ENCODE measurements at places on chromosomes 2 and 18. TPM values are rescaled to one million over a fixed set of nuclear protein-coding genes. Genes with fewer than 3 reads are reported as not detected.

STPG4 gene
- total RNA-seq = not detected

SPATA3 gene
- not detected for total RNA-seq

SGPP2 gene
- total RNA-seq = 39.3 TPM

OSBPL6 gene
- 2.9 TPM for total RNA-seq

AQP12B gene
- total RNA-seq = not detected

ABCB11 gene
- total RNA-seq = 0.18 TPM

BUB1 gene
- total RNA-seq = 4.9 TPM

KCNG2 gene
- not detected for total RNA-seq

GRCh38 chr2:228056293-228057097, 125.0 kb downstream of the SPHKAP start:
- H3K27ac ChIP-seq = no peak overlapping the region
- no peaks in the 10 kb centered on the region for H3K36me3 ChIP-seq
- DNase-seq = no peak

DNA sequence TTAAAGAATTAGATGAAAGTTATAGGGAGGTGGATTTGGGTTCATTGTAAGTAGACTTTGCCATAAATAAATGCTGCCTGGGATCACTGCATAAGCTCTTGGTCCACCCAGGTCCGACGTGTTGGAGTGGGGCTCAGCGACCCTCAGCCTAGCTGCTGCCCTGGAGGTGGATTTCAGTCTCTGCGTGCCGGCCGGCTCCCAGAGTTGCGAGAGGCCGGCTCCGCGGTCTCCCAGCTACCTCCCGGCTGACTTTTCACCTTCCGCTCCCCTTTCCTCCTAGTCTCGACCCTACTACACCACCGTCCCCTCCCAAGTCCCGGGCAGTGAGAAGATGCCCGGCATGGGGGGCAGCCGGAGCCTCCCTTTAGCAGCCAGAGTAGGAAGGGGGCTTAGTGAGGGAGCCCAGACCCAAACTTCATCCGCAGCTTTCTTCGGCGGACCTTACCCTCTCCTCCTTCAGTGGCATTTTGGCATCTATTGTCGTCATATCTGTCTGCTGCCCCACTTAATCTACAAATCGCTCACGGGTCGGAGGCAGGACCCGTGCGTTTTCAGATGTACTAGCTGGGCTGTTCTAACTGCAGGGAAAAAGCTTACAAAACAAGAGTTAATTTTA, 8.1 kb downstream of the EMX1 start:
- DNase-seq = no peak
- H3K4me3 ChIP-seq = no peak overlapping the region
- peaks cover 11% of the 10 kb centered on the region for H3K4me1 ChIP-seq
- no peaks in the 10 kb centered on the region for H3K36me3 ChIP-seq
- no peak overlapping the region for H3K27ac ChIP-seq

DNA sequence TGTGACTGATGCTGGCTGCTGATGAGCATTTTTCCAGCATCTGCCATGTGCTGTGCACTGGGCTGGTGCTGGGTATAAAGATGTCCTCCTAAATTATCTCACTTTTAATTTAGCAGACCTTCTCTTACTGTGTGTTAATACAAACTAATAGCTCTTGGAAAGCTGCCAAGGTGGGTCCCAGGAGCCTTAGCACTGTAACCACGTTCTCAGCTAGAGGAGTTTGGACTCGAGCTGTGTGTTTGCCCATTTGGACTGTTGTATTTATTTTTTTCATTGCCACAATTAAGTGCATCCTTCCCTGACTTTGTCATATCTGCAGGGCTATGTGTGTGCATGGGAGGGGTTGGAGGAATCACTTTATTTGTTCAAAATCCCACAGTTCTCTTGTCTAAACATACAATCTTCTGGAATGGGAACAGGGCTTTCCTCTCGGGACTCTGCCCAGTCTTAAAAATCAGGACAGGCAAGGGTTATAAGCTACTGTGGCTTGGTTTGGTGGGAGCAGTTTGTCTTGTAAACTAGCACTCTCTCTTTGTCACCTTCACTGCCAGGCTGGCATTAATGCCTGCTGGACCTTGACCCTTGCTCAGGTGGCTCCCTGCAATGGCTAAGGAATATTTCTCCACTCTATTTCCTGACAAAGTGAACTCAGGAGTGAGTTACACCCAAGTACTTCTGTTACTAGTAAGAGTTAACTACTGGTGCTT, 129.7 kb upstream of the MGAT5 start:
- H3K4me1 ChIP-seq = peaks cover 10% of the 10 kb centered on the region
- no peak overlapping the region for H3K27ac ChIP-seq
- no peaks in the 10 kb centered on the region for H3K27me3 ChIP-seq
- H3K36me3 ChIP-seq = no peaks in the 10 kb centered on the region
- no peak overlapping the region for H3K4me3 ChIP-seq
- no peak for DNase-seq

DNA sequence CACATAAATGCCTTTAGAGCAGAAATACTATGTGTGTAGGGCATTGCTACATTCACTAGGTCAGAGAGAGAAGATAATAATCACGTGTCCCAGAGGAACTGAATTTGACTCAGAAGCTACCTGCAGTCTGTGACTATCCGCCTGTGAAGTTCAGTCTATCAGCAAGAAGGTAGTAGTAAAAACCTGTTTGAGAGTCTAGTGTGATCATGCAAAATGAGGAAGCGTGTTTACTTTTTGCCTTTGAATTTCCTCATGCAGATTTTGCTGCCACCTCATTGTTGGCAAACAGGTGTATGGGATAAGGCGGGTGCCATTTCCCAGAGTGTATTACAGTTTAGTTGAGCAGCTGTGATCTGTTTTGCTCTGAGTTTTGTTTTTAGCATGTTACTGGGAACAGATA, 403.9 kb upstream of the FANCL start:
- DNase-seq = no peak
- no peak overlapping the region for H3K27ac ChIP-seq
- H3K4me1 ChIP-seq = no peaks in the 10 kb centered on the region
- no peak overlapping the region for H3K4me3 ChIP-seq
- H3K36me3 ChIP-seq = no peaks in the 10 kb centered on the region

DNA sequence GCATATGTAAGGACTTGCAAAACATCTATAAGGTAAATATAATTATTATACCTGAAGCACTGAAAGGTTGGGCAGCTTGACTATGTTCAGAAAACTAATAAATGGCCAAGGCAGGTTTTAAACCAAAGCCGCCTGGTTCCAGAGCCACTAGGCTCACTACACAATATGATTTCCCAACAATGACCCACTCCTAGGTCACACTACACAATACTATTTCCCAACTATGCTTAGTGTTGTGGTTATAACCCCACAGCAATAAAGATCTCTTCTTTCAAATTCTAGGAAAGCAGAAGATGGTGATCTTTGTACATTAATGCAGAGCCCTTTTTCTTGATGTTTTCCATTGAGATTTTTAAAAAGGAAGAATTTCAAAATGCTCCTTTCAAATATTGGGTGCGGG, 180.4 kb downstream of the CYRIA start:
- no peak overlapping the region for H3K4me3 ChIP-seq
- DNase-seq = no peak
- H3K27me3 ChIP-seq = no peaks in the 10 kb centered on the region
- no peaks in the 10 kb centered on the region for H3K4me1 ChIP-seq
- H3K36me3 ChIP-seq = no peaks in the 10 kb centered on the region

GRCh38 chr2:190792956-190793888, 87.4 kb upstream of the GLS start:
- no peak for DNase-seq
- H3K4me3 ChIP-seq = no peak overlapping the region
- H3K36me3 ChIP-seq = no peaks in the 10 kb centered on the region
- H3K27me3 ChIP-seq = no peaks in the 10 kb centered on the region
- no peak overlapping the region for H3K27ac ChIP-seq

GRCh38 chr2:38492042-38492615, 110.6 kb downstream of the HNRNPLL start:
- H3K4me1 ChIP-seq = no peaks in the 10 kb centered on the region
- no peaks in the 10 kb centered on the region for H3K36me3 ChIP-seq
- H3K4me3 ChIP-seq = no peak overlapping the region

DNA sequence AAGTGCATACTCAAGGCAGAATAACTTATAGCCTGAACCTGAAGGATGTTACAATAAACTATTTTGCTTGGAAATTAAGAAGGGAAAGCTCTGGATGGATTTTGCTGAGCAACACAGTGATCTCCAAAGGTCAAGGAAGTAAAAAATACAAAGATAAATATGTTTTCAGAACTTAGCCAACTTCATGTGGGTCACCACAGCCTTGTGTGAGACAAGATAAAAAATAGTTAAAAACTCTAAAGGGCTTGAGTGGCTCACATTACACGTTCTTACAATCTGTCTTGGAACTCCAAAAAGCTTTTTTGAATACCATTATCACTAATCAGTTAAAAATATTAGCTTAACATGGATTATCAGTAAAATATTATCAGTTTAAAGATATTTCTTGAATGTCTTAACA, 28.9 kb upstream of the MTX2 start:
- no peak for DNase-seq
- no peaks in the 10 kb centered on the region for H3K27me3 ChIP-seq
- no peak overlapping the region for H3K27ac ChIP-seq
- no peaks in the 10 kb centered on the region for H3K4me1 ChIP-seq
- H3K4me3 ChIP-seq = no peak overlapping the region

DNA sequence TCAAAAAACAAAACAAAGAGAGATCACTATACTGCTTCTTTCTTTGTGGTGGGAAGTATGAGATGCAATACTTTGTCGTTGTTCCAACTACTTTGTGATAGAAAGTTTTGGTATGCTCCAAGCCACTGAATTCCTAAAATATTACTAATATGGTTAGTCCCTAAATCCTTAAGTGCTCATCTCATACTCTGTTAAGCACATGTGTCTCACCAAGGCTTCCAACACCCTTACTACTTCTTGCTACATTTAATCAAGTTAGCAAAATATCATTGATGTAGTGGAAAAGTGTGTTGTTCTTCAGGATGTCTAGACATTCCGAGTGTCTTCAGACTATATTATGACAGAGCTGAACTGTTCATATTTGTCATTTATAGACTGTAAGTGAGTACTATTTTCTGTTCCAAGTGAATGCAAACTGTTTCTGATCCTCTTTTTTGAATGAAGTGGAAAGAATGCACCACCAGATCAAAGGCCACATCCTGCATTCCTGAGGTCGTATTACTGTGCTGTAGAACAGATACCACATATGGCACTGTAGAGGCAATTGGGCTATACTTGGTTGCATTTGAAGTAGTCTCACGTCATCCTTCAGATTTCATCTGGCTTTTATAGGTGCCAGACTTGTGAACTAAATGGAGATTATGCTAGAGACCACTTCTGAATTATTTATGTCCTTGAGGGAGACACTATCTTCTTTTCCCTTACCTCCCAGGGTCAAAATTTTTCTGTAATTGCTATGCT, 298.4 kb upstream of the ZNF521 start:
- no peaks in the 10 kb centered on the region for H3K4me1 ChIP-seq
- H3K4me3 ChIP-seq = no peak overlapping the region
- H3K27ac ChIP-seq = no peak overlapping the region
- no peak for DNase-seq
- no peaks in the 10 kb centered on the region for H3K36me3 ChIP-seq

- H3K27ac ChIP-seq = no peak overlapping the region
- no peaks in the 10 kb centered on the region for H3K27me3 ChIP-seq
- H3K4me3 ChIP-seq = no peak overlapping the region
Measured at GRCh38 chr2:112035786-112036185, 19.3 kb upstream of the TMEM87B start.

GRCh38 chr2:60152226-60152833, 401.1 kb downstream of the BCL11A start:
- no peak for DNase-seq
- no peaks in the 10 kb centered on the region for H3K27me3 ChIP-seq
- H3K36me3 ChIP-seq = no peaks in the 10 kb centered on the region
- H3K27ac ChIP-seq = no peak overlapping the region
- H3K4me1 ChIP-seq = no peaks in the 10 kb centered on the region

DNA sequence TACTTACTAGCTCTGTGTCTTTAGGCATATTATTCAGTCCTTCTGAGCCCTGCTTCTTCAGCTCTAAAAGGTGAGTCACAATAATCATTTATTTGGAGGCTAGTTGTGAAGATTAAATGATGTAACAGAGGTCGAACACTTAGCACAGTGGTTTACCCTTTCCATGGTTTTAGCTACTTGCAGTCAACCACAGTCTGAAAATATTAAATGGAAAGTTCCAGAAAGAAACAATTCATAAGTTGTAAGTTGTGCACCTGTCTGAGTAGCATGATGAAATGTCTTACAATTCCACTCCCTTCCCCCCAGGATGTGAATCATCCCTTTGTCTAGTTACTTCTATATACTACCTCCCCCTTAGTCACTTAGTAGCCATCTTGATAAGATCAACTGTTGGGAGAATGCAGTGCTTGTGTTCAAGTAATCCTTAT, 217.6 kb upstream of the THUMPD2 start:
- H3K36me3 ChIP-seq = no peaks in the 10 kb centered on the region
- no peaks in the 10 kb centered on the region for H3K27me3 ChIP-seq
- H3K4me1 ChIP-seq = no peaks in the 10 kb centered on the region

DNA sequence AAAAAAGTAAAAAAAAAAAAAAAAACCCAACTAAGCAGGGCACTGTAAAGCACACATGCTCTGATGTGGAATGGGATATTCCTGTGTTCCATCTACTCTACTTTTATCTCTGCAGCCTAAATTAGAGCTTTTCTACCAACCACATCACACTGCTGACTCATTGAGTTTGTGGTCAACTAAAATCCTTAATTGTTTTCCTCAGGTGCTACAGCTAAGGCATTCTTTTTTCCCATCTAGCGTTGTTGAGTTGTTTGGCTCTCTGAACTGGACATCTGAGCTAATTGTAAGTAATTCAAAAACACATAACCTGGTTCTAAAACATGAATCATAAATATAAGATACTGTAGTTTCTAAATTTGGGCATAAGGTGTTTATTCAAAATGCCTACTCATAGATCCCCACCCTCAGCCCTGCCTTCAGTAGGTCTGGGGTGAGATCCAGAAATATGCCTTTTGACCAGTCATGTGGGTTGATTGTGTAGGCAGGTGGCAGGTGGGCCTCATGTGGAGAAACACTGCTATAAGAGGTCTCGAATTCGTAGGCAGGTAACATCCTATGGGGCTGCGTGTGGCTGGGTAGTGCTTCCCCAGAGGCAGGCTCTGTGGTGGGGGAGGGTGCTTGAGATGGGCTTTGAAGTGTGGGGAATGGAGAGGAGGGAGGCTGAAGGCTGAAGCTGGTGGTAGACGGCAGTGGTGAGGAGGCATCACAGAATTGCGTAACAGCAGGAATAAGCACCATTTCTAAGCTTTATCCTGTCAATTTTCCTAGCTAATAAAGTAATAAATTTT, 27.2 kb downstream of the ANKRD29 start:
- no peak for DNase-seq
- H3K27ac ChIP-seq = no peak overlapping the region
- H3K27me3 ChIP-seq = no peaks in the 10 kb centered on the region
- H3K36me3 ChIP-seq = no peaks in the 10 kb centered on the region

Data from esophagus squamous epithelium (tissue), 5 donors.